ENCODE measurements at places on chromosomes 12 and 14. TPM values are rescaled to one million over a fixed set of nuclear protein-coding genes. Genes with fewer than 3 reads are reported as not detected.

Gene BHLHE41
- 147 TPM for total RNA-seq

Gene TTC6
- total RNA-seq = 0.54 TPM

Gene TNS2
- 48.1 TPM for total RNA-seq

Gene ETFRF1
- 12.6 TPM for total RNA-seq

Gene PTPN6
- 13.7 TPM for total RNA-seq

Gene STAB2
- not detected for total RNA-seq

Gene STYK1
- total RNA-seq = 0.85 TPM

Gene LBHD2
- total RNA-seq = not detected

Gene SLC7A8
- total RNA-seq = 0.90 TPM

Gene KRT83
- total RNA-seq = 0.28 TPM

Gene RIMBP2
- not detected for total RNA-seq

Gene KRT72
- total RNA-seq = not detected

Gene PIP4K2C
- 62.6 TPM for total RNA-seq

Gene DLST
- 68.8 TPM for total RNA-seq

Gene SERPINA12
- total RNA-seq = not detected

Gene NFKBIA
- 99.4 TPM for total RNA-seq

Gene TCL1B
- not detected for total RNA-seq

Gene RABGGTA
- total RNA-seq = 30.9 TPM

Gene NOS1
- 0.03 TPM for total RNA-seq

Gene CCDC184
- total RNA-seq = 0.74 TPM

Gene GPRC5D
- not detected for total RNA-seq

Gene SCYL2
- total RNA-seq = 45.3 TPM

Gene ISCU
- total RNA-seq = 66.1 TPM

Gene OR4K15
- total RNA-seq = not detected

Gene CLEC2A
- not detected for total RNA-seq

Gene LRRIQ1
- 0.15 TPM for total RNA-seq

Gene KRT1
- not detected for total RNA-seq

Gene RBM19
- 44.8 TPM for total RNA-seq

Gene NGB
- not detected for total RNA-seq

Gene CDH24
- 9.0 TPM for total RNA-seq

Gene CHST11
- total RNA-seq = 11.4 TPM

Gene BDKRB2
- 0.05 TPM for total RNA-seq

Gene CCDC175
- not detected for total RNA-seq

Gene SRRM4
- total RNA-seq = not detected

Gene ARHGEF25
- 10.5 TPM for total RNA-seq

Gene STAC3
- total RNA-seq = 0.87 TPM

Gene CCDC196
- total RNA-seq = not detected

Measured in Panc1 (cell line).